ENCODE measurements at places on chromosomes 11 and 22.

GRCh38 chr11:10331548-10332289 lies 26.8 kb downstream of the ADM start:
- DNase-seq, result no peak

DNA sequence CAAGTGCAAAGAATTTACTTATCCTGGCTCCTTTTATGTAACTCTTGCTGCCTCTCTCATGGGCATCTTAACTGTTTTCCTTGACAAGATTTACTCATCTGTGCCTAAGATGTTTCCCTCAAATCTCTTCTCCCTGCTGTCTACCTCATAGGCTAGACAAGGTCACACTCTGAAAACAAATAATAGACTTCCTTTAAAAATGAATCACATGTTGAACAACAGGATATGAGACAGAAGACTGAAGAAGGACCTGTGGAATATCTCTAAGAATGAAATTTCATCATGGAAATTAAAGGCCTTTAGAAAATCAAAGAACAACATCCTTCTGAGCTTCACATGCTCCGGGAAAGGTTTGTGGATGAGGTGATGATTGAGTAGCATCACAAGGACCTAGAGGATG lies 6.0 kb upstream of the SCGB2A2 start:
- peak; percentile 85 for DNase-seq

DNA sequence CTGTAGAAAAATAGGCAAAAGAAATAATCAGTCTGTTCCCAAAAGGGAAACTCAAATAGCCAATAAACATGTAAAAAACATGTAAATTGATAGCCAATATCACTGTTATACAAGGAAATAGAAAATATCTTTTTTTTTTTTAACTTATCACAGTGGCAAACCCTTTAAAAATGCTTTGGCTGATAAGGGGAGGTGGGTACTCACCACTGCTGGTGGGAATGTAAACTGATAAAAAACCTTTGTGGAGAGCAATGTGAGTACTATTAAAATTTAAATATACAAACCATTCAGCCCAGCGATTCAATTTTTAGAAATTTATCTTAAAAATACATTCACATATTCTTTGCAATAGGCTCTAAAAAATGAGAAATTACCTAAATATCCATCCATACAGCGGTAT lies 3.6 kb downstream of the RPUSD4 start:
- no peak for DNase-seq

GRCh38 chr11:130068986-130069658 lies 572 bp upstream of the APLP2 start:
- DNase-seq, result peak; percentile 76

GRCh38 chr11:56093008-56093407 lies at the start of gene OR8I2:
OR8I2 (plus strand) TSS chr11:56093308; CDS start chr11:56093308, 0 bp downstream.
- no peak for DNase-seq

- DNase-seq, result no peak
Observed at GRCh38 chr11:92443199-92443598, 218.6 kb downstream of the FAT3 start.

- peak; percentile 38 for DNase-seq
Observed at GRCh38 chr22:43923191-43923590, 414 bp upstream of the PNPLA3 start.

DNA sequence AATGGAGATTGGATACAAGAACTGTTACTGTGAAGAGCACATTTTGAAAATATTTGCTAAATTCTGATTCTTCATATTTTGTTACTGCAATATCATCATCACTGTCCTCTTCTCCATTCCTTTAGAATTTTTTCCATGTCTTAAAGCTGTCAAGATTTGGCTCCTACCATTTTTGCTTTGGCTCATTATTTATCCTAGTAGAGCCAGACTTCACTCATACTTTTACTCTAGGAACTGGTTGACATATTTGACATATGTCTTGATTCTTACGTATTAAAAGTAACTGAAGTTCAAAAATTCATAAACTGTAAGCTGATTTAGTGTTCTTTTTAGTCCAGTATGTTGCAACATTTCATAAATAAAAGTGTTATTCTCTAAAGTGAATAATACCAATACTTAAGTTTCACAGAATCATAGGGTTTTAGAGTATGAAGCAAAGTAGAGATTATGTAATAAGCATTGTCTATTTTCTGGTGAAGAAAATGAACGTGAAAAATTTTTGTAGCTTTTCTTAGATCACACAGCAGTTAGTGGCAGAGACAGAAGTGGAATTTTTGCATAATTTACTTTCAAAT lies 225.6 kb downstream of the TMEM135 start:
- DNase-seq, result no peak

GRCh38 chr11:18706330-18707243 lies 8.0 kb downstream of the TMEM86A start:
- DNase-seq, result peak; percentile 47

DNA sequence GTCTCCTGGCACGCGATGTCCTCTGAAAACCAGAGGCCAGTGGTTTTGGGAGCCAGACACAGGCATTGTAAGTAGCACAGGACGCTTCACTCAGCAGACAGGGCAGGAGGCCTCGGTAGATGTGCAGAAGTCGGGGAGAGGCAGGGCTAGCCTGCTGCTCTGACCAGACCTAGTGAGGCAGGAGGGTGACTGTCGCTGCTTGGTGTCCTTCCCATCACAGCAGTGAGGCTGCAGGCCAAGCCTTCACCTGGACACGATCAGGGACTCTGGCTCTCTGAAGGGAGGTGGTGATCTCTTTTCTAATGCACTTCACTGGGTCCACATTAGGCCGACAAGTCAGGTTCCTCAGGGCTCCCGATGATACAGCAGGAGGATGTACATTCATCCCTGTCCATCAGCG lies 583.7 kb downstream of the NTM start:
- no peak for DNase-seq

- no peak for DNase-seq
Observed at GRCh38 chr22:50218996-50219727, 18.4 kb downstream of the SELENOO start.

DNA sequence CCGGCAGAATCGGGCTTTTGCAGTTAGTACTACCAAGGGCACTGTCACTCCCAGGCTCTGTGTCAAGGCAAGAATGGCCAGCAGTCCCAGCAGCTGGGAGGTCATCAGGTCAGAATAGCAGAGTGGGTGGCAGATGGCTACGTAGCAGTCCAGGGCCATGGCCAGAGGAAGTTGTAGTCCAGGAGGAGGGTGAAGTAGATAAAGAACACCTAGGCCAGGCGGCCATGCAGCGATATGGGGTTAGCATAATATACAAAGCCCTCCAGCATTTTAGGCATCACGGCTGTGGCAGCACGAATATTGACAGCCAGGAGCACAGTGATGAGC lies 52.1 kb downstream of the RRM1 start:
- DNase-seq, result no peak

GRCh38 chr11:28632338-28632737 lies 524.1 kb downstream of the METTL15 start:
- no peak for DNase-seq

- DNase-seq, result no peak
Observed at GRCh38 chr22:37777122-37777687, 30.5 kb upstream of the GCAT start.

DNA sequence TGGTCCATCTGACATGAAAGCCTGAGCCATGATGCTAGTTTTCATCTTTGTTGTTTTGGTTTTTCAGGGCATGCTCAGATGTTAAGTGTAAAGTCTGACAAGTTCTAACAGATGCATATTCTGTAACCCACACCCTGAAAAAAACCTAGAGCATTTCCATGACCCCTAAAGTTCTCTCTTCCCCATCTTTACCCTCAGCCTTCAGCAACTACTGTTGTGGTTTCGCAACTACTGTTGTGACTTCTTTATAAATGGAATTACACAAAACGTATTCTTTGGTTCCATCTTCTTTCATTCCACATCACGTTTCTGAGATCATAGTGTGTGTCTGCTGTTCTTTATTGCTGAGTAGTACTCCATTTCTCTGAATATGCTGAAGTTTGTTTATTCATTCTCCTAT lies 65.1 kb upstream of the LDLRAD3 start:
- DNase-seq, result no peak

- no peak for DNase-seq
Observed at GRCh38 chr22:20186871-20187546, 36.2 kb upstream of the CCDC188 start.

GRCh38 chr11:103055221-103055890 lies 36.6 kb downstream of the DCUN1D5 start:
- peak; percentile 59 for DNase-seq

- DNase-seq, result no peak
Observed at GRCh38 chr22:29346659-29347058, 31.2 kb upstream of the RASL10A start.

DNA sequence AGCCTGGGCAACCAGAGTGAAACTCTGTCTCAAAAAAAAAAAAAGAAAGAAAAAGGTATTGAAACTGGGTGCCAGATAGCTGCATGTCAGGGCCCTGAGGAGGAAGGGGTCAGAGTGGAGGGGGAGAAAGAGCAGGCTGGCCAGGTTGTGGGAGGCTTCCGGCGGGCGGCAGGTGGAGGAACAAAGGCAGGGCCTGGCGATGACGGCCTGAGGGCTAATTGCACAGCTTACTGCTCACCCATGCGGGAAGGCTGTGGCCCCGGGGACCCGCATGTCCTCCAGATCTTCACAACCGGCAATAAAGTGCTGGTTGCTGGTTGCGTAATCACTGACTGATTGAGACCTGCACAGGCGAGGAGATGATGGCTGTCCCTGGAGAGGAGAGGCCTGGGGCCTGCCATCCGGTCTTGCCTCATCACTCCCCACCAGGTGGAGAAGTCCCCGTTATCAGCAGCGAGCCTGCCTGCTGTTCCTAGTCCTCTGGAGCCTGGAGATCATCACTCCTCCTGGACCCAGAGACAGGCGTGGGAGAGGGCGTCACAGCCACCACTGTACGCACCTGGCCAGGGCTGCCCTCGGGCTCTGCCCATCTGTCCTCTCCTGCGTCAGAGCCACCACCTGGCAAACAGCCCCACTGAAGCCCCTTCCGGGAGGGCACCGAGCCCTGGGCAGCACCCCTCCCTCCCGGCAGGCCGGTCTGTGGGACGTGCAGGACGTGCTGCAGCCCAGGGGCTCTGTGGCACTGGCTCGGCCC lies 18.7 kb downstream of the H19 start:
- no peak for DNase-seq

- DNase-seq, result no peak
Observed at GRCh38 chr22:33030923-33031525, 27.2 kb downstream of the SYN3 start.

GRCh38 chr22:30866216-30866615 lies 102.4 kb downstream of the MORC2 start:
- no peak for DNase-seq

DNA sequence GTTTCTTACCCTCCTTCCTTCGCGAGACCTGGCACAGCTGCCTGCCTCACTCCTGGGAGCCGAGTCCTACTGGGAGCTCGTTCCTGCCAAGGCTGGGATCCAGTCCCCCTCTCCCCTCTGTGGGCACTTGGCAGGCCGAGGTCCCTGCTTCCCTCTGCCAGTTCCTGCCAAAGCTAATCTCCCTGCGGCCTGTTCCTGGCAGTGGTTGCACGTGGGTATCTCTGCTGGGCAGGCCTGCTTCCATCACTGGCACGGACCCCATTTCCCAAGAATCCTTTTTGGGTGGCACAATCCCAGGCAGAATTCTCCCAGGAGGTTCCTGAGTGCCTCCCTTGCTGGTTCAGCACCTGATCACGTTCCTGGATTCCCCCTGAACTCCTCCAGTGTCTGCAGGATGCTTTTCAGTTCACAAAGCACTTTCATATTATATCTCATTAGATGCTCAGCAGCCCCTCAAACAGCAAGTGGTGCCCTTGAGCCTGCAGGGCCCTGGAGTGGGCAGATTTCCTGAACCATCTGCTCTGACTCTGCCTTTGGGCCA lies 96.5 kb downstream of the RRM1 start:
- no peak for DNase-seq
